ENCODE measurements at places on chromosomes 4 and X. TPM values are rescaled to one million over a fixed set of nuclear protein-coding genes. Genes with fewer than 3 reads are reported as not detected.

- DNase-seq = no peak
Observed at GRCh38 chr4:139267301-139267700, 12.7 kb downstream of the MGARP start.

DNA sequence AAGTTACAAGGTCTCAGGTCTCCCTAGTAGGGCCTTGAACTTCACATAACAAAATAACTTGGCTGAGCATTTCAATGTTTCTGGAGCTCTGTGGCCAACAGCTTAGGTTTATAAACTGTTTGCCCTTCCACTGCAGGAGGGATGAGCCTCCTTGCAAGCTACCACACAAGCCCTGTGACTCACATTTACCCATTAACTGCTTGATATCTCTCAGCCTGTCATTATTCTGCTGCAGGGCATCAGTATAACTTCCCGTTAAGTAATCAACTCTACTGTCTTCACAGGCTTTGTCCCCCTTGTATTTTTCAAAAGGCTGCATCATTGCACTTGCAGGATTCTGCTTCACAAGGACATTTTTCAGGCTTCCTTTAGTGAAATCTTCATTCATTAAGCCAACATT, 151.7 kb upstream of the CXCL13 start:
- no peak for DNase-seq

DNA sequence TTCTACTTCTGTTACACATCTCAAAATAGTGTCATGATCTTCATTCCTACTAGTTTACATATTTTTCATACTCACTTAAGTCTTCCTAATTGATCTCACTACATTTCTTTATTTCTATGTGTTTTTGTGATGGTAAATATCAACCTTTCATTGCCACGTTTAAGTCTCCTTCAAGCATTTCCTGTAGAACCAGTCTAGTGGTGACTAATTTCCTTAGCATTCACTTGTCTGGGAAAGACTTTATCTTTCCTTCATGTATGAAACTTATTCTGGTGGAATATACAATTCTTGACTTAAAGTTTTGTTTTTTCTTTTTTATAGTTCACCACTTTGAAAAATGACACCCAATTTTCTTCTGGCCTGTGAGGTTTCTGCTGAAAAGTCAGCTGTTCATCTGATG, 181.4 kb upstream of the NEIL3 start:
- DNase-seq = no peak

HDX gene
- total RNA-seq = 17.1 TPM

DNA sequence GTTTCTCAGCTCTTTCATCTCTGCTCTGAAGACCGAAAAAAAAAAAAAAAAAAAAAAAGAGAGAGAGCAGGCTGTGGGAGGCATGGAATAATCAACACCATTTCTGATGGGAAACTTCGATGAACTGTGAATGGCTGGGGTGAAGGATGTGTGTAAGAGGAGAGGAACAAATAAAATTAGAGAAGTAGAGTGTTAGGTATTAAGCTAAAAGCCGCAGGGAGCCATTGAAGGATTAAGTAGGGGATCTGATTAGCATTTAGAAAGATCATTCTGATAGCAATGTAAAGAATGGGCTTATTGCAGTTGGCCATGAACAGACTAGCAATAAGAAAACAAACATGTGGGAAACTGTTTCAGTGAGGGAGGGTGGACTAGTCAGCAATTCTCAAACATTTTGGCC, 33.6 kb upstream of the JADE1 start:
- DNase-seq = no peak

DNA sequence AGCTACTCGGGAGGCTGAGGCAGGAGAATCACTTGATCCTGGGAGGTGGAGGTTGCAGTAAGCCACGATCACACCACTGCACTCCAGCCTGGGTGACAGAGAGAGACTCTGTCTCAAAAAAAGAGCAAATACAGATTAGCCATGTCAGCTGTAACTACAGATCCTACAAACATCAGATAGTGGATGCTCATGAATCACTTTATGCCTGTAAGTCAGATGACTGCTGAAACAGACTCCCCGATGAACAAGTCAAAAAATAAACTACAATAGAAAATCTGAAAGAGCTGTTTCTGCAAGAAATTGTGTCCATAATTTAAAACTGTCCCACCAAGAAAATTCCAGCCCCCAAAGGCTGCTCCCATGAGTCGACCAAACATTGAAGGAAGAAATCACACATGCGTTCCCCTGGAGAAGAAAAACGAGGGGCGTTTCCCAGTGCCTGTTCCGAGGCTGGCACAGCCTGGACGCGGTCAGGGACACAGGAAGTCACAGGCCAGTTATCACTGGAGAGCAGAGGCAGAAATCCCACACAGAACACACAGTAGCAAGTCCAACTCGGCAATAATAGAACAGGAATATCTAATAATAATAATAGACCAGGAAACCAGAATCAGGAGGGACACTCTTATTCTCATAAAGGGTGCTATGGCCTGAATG, 30.0 kb upstream of the GTPBP6 start:
- DNase-seq = peak; percentile 16

DNA sequence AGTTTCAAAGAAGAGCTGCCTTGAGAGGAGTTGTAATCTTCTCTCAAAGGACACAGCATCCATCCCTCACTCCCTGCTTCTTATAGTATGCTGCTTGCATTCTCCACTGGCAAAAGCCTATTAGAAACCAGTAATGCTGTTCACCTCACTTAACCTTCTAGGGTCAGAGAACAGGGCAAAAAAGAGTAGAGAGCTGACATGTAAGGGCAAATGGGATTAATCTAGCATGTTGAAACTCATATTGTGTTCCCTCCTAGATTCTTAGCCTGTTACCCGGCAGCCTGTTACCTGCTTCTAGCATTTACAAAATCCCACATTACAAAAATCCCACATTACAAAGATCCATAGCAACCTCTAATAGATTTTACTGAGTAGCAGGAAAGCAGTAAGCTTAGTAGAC, 244.7 kb downstream of the SLC7A11 start:
- no peak for DNase-seq

DNA sequence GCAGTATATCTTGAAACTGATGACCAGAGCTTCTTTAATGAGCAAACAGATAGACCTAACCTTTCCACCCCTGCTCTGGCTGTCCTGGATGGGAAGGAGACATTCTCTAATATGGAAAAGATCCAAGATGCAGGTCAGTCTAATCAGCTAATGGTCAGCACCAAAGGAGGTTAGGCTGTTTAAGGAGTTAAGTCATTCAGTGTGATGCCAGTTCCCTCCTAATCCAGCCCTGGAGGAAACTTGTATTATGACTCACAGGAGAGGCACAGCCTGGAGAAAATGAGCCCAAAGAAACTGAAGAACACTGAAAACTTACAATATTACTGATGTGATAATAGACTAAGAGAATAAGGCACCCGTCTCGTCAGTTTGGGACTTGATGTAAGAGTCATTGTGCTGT, 323.0 kb downstream of the HNRNPD start:
- no peak for DNase-seq

PI4K2B gene
- 13.2 TPM for total RNA-seq

TMPRSS11F gene
- not detected for total RNA-seq

PCSK1N gene
- not detected for total RNA-seq

PAGE2B gene
- not detected for total RNA-seq

GRCh38 chrX:152843852-152844251, 13.0 kb downstream of the NSDHL start:
- no peak for DNase-seq

FAM149A gene
- 17.8 TPM for total RNA-seq

GRCh38 chr4:80814266-80814665, 216.2 kb upstream of the BMP3 start:
- no peak for DNase-seq

RNF150 gene
- 22.8 TPM for total RNA-seq

- no peak for DNase-seq
Observed at GRCh38 chr4:149238097-149238496, 577.5 kb downstream of the IQCM start.

DNA sequence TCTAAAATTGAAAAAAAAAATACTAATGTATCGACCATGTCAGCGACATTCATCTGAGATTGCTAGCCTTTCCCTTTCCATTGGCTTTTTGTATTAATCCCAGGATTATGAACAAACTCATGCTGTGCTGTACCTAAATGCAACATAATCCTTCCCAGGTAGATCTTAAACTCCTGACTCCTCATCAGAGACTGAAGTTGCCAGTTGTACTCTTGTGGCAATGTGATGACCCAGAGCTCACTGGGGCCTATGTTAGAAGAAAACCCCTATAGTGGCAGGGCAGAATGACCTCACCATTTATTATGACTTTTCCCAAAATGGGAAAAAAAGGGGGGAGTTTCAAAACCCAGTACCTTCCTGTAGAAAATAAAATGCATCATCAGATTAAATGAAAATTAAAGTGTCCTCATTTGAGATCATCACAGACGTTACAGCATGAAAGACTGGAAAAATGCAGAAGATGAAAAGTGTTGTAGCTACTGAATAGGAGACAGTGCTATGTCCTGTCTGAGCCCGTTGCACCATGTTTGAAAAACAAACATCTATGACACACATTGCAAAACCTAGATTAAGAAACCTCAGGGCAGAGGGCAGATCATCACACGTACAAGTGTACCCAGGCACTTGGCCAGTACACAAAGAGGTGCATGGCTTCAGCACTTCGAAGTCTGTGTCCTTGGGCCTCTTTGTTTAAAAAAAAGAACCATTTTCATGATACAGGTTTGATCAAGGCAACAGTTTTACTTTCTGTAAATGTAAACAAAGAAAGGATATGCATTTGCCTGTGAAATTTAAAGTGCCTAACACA, 6.8 kb upstream of the ACSL4 start:
- DNase-seq = no peak

- no peak for DNase-seq
Observed at GRCh38 chrX:70134116-70134477, 850 bp downstream of the IGBP1 start.

GRCh38 chrX:19640693-19641374, 125.5 kb upstream of the MAP3K15 start:
- no peak for DNase-seq

All from aorta (tissue), 5 donors.